ENCODE measurements at places on chromosomes 5 and 9. TPM values are rescaled to one million over a fixed set of nuclear protein-coding genes. Genes with fewer than 3 reads are reported as not detected.

Gene SLC34A1
- total RNA-seq = not detected

Gene PTGR1
- total RNA-seq = 62.7 TPM

Gene LHX6
- not detected for total RNA-seq

Gene ST8SIA4
- total RNA-seq = 0.26 TPM

Gene DNM1
- total RNA-seq = 1.1 TPM

Gene CTXN3
- total RNA-seq = not detected

Gene KIAA0825
- total RNA-seq = 4.1 TPM

Gene CCDC171
- 2.9 TPM for total RNA-seq

Gene IRX4
- under 0.01 TPM for total RNA-seq

Gene NUTM2G
- not detected for total RNA-seq

Gene SPINK7
- total RNA-seq = not detected

Gene EIF4E1B
- not detected for total RNA-seq

Gene FST
- total RNA-seq = 95.7 TPM

Gene BASP1
- 93.8 TPM for total RNA-seq

Gene CDH10
- under 0.01 TPM for total RNA-seq

Gene C5orf58
- not detected for total RNA-seq

Gene KIF4B
- total RNA-seq = not detected

Gene GRIN3A
- under 0.01 TPM for total RNA-seq

Gene GFI1B
- not detected for total RNA-seq

Gene C9
- total RNA-seq = 0.25 TPM

Gene AFF4
- total RNA-seq = 46.7 TPM

Gene ERAP2
- 65.5 TPM for total RNA-seq

Gene TLE4
- total RNA-seq = 7.4 TPM

Gene ERCC8
- 12.3 TPM for total RNA-seq

Gene LSM11
- total RNA-seq = 3.2 TPM

Gene PLPP7
- total RNA-seq = 15.0 TPM

Gene TNFSF15
- total RNA-seq = 0.19 TPM

Gene KCNT1
- total RNA-seq = not detected

Gene CDX1
- total RNA-seq = 0.12 TPM
